GM12878 (cell line): ENCODE measurements at places on chromosomes 12 and 14. TPM values are rescaled to one million over a fixed set of nuclear protein-coding genes. Genes with fewer than 3 reads are reported as not detected.

DNA sequence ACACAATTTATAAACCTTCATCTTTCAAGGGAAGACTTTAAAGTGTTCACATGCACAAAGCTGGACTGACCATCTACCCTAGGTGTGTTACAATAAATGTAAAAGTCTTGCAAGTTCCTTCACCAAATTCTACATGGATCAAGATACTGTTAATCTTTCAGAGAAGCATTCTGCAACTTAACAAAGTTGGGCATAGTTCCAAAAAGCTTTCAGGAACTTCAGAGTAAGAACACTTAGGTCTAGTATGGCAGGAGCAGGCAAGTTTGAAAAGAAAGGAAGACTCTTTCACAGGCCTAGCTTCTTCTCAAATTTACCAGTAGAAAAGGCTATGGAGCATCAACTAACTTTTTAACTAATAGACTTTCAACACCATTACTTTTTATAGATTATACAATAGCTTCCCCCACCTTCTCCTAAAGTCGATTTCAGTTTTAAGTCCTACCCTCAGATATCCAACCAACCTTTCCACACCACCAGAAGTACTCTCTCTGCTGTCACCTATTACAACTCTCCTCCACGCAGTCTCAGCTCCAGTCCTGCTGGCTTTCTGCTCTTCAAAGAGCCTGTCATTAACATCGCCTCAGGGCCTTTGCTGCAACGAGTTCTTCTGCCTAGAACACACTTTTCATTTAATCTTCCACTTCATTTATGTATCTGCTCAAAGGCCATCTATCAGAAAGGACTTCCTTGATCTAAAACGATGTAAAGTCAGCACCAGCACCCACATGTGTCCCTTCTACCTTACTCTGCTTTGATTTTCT, 333.9 kb downstream of the CEP128 start:
- no peak for DNase-seq

DNA sequence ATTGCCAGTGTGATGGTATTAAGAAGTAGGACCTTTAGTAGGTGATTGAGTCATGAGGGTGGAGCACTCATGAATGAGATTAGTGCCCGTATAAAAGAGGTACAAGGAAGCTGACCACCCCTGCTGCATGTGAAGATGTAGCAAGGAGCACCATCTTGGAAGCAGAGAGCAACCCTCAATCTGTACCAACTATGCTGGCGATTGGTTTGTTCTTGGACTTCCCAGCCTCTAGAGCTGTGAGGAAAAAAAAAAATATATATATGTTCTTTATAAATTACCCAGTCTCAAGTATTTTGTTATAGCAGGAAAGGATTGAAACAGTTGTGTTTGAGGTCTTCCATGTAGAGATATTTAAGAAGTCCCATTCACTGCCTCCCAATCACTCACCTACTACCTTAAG, 16.9 kb downstream of the METTL25 start:
- no peak for DNase-seq

DNA sequence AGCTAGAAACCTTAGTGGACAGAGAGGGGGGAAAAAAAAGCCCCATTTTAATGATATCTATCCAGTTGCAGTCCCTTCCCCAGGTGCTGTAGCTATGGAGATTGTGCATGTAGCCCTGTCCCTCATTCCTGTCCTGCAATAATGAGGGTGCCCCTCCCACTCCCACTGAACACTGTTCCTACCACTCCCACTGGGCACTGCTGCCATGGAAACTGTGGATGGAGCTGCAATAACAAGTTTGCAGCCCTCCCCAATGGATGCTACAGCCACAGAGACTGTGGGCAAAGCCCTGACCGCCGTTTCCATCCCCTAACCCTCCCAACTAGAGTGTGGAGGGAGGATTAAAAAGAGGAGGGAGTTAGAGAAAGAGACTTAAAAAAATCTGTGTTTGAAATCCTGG, 238.3 kb downstream of the FUT8 start:
- DNase-seq = no peak

DNA sequence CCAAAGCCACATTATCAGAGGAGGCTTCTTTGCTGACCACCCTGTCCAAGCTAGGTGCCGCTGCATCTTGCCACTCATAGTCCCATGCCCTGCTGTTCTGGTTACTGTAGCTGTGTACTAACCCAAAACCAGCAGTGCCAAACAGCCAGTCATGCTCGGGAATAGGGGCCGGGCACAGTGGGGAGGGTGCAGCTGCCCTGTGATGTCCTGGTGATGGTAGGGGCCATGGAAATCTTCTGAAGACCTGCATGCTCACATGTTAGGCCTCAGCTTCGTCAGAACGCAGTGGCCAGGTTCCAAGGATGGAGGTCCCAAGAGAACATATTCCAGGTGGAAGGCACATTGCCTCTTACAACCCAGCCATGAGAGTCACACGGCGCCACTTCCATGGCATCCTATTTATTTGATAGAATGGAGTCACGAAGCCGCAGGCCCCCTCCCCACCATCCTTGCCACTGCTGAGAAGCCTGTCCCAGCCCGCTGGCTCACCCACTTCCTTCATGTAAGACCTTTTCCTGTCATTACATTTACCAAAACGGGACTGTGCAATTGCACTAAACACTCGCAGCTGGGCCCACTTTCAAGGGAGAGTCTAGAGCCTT, 48.5 kb downstream of the FAM222A start:
- no peak for DNase-seq

GRCh38 chr12:15268927-15269552, 47.8 kb upstream of the RERG start:
- no peak for DNase-seq

DNA sequence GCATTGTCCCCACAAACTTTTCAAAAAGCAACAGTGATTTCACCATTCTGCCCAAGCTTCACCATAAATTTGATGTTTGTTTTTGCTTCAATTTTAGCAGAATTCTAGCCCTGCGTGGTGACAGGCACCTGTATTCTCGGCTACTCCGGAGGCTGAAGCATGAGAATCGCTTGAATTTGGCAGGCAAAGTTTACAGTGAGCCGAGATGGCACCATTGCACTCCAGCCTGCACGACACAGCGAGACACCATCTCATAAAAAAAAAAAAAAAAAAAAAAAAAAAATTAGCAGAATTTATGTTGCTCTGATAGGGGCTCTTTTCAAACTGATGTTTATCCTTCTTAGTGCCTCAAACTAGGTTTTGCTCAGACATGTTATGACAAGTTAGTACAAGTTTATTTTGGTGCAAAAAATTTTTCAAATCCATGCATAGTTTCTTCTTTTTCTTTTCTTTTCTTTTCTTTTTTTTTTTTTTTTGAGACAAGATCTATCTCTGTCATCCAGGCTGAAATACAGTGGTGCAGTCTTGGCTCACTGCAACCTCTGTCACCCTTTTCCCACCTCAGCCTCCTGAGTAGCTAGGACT, 24.3 kb downstream of the RASSF3 start:
- no peak for DNase-seq

DNA sequence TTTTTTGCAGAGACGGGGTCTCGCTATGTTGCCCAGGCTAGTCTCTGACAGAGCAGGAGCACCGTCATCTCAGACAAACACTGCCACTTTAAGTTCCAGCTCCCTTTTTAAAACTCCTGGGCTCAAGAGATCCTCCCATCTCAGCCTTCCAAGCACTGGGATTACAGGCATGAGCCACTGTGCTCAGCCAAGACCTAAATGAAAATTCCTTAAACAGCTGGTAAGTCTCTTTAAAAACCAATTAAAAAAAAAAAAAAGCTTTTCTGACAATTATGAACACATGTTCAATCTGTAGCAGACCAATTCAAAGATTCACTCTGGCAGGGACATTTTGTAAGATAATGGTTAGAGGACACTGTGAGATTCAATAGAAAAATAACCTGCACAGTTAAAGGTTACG, 77.8 kb downstream of the HECTD4 start:
- no peak for DNase-seq

DNA sequence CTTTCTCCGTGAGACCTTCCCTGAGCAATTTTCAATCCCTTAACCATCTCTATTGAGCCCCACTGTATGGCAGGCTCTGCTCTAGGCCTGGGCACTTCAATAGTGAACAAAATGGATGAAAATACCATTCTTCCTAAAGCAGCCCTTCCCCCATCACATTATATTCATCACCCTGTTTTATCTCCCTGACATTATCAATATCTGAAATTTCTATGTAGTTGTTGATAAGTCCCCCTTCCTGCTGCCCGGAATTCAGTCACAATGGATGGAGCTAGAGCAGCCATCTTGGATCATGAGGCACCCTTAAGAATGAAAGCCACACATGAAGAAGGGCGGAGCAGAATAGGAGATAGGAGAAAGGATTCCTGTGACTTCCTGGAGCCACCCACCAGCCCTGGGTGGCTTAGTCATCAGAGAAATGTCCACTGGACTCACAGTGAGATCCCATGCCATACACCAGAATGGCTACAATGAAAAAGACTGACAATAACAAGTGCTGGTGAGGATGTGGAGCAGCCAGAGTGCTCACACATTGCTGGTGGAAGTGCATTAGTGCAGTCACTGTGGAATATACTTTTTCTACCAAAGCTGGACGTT, 33.9 kb downstream of the SCARB1 start:
- DNase-seq = no peak

- DNase-seq = no peak
Measured at GRCh38 chr14:75371297-75371696, 56.5 kb upstream of the JDP2 start.

- no peak for DNase-seq
Measured at GRCh38 chr12:100020370-100020769, 35.6 kb upstream of the ANKS1B start.

DNA sequence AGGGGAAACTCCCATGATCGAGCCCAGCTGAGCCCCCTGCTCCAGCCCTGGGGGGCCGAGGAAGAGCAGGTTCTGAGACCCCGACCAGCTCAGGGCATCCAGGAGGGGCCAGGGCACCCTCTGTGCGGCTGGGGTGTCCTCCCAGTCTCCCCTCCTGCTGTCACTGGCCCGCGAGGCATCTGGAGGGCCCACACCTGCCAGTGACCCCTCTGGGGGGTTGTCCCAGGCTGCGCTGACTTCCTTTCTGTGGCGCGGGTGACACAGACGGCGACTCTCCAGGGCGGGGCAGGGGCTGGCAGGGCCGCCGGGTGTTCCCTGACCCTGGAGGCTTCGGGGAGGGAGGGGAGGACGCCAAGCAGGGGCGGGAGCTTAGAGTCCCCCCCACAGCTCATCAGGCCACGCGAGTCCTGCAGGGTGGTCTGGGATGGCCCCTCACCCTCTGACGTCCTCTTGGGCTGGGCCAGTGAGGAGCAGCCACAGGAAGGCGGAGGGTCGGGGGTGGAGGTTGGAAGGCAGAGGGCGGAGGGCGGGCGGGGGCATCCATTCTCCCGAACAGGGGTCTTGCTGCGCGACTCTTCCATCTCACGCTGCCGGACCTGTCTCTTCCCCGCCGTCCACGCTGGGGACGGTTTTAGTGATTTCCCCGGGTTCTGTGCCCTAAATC, 38.6 kb upstream of the FBRSL1 start:
- DNase-seq = no peak

DNA sequence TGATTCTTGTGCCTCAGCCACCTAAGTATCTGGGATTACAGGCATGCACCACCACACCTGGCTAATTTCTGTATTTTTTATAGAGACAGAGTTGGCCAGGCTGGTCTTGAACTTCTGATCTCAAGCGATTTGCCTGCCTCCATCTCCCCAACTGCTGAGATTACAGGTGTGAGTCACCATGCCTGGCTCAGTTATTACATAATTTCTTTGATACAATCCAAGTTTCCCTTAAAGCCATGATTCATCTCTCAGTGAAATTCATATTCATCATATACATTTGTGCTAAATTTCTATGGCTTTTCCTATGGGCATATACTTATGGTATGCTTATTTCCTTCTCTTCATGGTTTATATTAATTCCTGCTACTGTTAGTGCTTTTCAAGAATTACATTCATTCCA, 29.1 kb upstream of the PZP start:
- no peak for DNase-seq

DNA sequence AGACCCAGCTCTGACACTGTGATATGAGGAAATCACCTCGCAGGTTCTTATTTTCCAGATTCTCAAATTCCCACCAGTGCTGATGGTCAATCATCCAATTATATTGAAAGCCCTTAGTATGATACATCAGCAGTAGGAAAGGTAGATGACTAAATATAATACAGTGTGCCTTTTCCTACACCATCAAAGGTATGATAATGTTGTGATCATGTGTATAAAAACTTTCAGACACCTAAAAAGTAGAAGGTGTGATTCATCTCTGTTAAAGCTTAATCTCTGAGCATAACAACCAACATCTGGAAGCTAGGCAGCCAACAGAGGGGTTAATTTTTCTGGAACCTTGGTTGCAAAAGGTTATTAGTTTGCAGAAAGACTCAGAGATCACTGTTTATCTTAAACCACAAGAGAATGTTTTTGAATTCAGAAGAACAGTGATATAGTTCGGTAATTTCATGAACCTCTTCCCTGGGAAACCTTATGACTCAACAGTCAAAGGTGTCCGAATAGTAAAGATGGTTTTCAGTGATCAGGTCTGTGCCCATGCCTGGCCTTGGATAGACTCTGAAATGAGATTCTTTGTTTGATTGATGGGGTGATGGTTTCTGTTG, 122.5 kb downstream of the ETV6 start:
- no peak for DNase-seq

GRCh38 chr12:75716291-75717025, 205.0 kb upstream of the KRR1 start:
- DNase-seq = no peak

- DNase-seq = peak; percentile 93
Measured at GRCh38 chr12:68290126-68290525, 36.7 kb upstream of the IL22 start.

- DNase-seq = no peak
Measured at GRCh38 chr12:98669751-98670150, 24.7 kb downstream of the APAF1 start.

SPX gene
- total RNA-seq = 0.11 TPM in 1 of 2 replicates, not detected in the other

PIANP gene
- 0.08 TPM in 1 of 2 replicates, not detected in the other for total RNA-seq

SERPINA3 gene
- total RNA-seq = 2.2 and 2.6 TPM in 2 replicates

L3HYPDH gene
- 14.7 and 17.4 TPM in 2 replicates for total RNA-seq

TMBIM4 gene
- 37.8 and 52.1 TPM in 2 replicates for total RNA-seq

ERBB3 gene
- total RNA-seq = 0.58 and 0.72 TPM in 2 replicates
